Skeletal muscle cell (primary cell): ENCODE measurements at places on chromosomes 6 and 20.

GRCh38 chr20:49230561-49231133, 11.4 kb downstream of the DDX27 start:
- peak; percentile 46 for DNase-seq

DNA sequence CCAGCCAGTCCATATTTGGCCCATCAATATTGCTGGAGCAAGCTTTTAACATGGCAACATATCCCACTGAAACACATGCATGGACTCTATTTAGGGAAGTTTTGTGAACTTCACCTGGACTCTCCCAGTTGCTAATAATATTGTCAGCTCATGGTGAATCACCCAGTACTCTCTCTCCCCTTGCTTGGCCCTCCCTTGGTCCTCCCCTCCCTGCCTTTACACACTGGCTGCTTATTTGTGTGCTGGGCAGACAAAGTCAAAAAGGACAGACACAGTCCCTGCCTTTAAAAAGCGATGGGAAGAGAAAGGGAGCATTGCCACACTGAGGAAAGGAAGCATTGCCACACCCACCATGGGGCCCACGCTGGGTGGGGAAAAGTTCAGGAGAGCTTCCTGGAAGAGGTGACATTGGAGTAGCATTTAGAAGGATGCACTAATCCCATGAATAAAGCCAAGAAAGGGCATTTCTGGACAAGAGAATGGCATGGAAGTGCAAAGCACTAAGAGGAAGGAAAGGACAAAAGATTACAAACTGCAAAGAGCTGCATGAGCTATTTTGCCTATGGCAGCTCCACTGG, 143.4 kb upstream of the EXOC2 start:
- no peak for DNase-seq

GRCh38 chr6:25468881-25469280, 183.1 kb upstream of the SCGN start:
- no peak for DNase-seq

- no peak for DNase-seq
These were observed 117.3 kb downstream of the PSMB1 start for GRCh38 chr6:170435766-170436165.

DNA sequence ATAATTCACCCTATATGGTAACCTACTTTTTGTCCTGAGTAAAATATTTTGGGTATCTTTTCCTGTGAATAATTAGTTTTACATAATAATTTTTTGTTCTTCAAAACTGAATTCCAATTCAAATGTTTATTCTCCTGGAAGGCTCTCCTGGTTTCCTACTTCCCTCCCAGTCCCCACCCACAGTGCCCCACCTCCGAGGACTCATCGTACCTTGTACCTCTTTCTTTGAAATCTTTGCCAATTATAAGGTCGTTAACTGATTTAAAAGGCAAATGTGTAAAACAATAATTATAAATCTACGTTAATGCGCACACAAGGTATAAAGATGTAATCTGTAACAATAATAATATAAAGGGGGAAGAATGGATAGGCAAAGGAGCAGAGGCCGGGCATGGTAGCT, 40.5 kb upstream of the VEGFA start:
- no peak for DNase-seq

GRCh38 chr6:15132854-15133670, 112.8 kb upstream of the JARID2 start:
- DNase-seq = peak; percentile 92

DNA sequence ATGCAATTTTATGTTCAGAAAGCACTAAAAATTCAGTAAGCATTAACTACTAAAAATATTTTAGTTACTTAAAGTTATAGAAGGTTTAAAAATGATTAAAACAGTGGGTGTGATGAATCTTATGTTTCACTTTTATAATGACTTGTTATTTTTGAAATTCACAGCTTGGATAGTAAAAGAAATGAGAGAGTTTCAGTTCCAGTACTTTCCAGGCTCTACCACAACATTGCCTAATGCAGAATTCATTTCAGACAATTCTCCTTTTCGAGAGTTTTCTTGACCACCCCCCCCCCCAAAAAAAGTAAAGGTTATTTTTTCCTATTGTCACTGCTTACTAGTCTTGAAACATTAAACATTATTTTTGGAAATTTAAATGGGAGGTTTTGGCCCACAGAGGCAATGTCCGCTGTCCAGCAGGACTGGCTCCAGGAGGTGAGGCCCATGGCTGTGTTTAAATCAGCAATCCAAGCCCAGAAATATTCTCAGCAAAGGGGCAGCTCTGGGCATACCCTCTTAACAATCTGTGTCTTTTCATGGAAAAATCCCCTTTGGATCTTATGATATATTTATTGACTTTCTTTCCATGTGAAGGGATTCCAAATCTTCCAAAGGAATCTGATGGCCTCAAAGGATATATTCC, 519.9 kb downstream of the MAFB start:
- DNase-seq = no peak

DNA sequence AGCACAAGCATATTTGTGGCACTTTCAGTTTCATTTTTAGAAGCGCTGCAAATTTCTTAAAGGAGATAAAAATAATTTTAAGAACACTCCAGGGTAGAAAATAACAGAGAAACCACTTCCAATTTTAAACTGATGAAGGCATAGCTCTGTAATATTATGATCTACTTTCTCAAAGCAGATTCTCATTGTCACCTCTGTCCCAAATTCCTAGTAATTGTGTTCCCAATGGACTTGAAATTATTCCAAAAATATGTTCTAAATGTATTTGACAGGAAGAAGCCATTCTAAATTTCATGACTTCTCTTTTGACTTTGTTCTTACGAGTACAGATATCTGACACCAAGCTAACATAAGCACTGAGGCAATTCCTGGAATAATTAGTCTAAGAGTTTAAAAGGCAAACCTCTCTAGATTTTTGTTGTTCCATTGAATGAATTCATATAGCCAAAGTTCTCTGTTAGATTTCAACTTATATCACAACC, 140.2 kb upstream of the CARMIL1 start:
- DNase-seq = no peak

DNA sequence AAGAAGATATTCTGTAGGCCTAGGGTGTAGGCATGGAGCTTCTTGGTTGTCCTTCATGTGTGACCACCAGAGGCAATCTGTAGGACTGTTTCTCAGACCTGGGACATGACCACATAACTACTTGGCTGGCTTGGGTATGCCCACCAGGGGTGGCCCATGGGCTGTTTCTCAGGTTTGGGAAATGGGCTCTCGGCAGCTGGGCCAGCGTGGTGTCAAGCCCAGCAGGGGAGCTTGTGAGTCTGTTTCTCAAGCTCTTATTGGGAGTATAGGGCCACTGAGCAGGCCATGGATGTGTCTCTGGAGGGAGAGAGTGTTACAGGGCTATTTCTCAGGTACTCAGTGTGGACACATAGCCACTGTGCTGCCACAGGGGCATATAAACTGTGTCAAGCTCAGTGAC, 2.5 kb upstream of the SEMG2 start:
- DNase-seq = no peak

DNA sequence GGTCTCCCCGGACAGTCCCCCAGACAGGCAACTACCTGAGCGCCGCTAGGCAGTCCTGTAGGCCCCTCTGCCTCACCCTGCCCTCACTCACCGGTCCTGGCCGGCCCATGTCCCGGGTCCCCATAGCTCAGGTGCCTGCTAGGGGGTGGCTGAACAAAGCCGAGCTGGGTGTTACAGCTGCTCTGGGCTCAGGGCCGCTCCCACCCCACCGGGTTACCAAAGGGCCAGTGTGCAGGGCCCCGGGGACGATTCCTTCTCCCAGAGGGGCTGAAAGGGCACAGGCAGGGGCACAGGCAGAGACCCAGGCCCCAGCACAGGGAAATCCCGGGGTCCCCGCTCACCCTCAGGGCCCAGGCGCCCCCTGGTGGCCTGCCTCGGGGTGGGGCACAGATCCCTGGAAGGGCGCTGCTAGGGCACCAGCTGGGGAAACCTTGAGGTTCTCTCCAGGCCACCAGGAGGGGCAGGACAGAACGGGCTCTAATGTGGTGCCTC, 118.4 kb downstream of the GRM4 start:
- no peak for DNase-seq

GRCh38 chr6:162852840-162853577, 125.2 kb downstream of the PACRG start:
- DNase-seq = no peak

GRCh38 chr6:161238081-161238480, 35.8 kb downstream of the AGPAT4 start:
- DNase-seq = no peak

GRCh38 chr6:166266336-166266735, 41.9 kb downstream of the PRR18 start:
- no peak for DNase-seq

- DNase-seq = peak; percentile 8
These were observed 80.3 kb downstream of the ZDHHC14 start for GRCh38 chr6:157461000-157461915.

GRCh38 chr6:108365478-108365877, 70.6 kb downstream of the AFG1L start:
- no peak for DNase-seq

GRCh38 chr20:10527781-10528180, 92.7 kb downstream of the SLX4IP start:
- DNase-seq = no peak

GRCh38 chr6:118325220-118325860, 222.8 kb upstream of the PLN start:
- DNase-seq = no peak

- no peak for DNase-seq
These were observed 126.0 kb upstream of the RREB1 start for GRCh38 chr6:6981681-6982322.

DNA sequence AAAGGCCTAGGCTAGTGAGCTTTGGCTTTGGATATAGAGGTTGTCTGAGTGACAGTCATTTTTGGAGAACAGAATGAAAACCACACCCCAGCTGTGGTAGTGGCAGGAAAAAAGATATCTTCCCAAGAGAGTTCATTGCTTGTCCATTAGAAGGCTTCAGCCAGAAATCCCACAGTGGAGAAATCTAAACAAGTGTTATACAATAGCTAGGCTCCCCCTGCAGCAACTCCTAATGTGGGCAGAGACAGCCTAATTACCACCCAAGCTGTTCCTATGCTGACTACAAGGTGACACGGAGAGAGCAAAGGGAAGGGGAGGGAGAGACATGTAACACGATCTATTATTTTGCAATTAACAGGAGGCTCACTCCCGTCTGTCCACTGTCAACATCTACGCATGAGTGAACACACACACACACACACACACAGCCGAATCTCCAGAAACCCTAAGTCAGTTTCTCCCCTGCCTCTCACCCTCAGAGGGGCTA, 147.5 kb upstream of the TCF21 start:
- no peak for DNase-seq
